ENCODE measurements at places on chromosomes 6 and 20.

DNA sequence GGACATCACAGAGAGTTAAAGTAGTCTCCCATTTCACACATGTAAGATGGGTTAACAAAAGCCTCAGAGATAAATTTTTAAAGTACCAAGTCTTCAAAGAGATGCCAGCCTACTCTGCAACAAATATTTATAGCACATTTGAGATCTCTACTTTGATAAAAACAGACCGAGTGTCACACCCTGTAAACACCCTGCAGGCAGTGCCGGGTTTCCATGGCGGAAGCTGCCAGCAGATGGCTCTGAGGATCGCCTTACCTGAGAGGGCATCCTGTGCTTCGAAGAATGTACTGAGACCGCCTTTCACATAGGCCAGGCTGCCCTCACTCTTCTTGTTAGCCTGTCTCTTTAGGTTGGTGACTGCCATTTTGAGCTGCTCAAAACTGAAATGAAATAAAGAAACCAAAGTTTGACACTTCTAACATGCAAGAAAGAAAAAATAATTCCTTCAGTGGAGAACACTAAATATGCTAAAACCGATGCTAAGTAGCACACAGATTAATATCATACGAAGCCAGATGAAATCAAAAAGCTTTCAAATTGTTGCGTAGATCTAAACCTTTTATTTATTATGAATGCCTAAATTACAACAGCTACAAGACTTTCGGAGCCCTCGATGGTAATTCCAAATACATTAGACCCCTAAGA lies 39.3 kb downstream of the HUS1B start:
- DNase-seq: no peak

GRCh38 chr20:16848061-16848460 lies 99.9 kb downstream of the OTOR start:
- no peak for DNase-seq

GRCh38 chr6:14732844-14733757 lies 512.8 kb upstream of the JARID2 start:
- peak; percentile 46 for DNase-seq

DNA sequence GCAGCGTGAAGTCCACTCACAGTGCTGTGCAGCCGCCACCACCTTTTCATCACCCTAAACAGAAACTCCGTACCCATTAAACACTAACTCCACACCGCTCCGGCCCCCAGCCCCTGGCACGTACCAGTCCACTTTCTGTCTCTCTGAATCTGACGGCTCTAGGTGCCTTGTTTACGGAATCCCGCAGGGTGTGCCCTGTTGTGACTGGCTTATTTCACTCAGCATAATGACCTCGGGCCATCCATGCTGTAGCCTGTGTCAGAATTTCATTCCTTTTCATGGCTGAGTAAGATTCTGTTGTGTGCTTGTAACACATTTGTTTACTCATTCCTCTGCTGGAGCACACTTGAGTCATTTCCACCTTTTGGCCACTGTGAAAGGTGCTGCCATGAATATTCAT lies 18.0 kb downstream of the TCFL5 start:
- no peak for DNase-seq

GRCh38 chr20:53038299-53038698 lies 66.1 kb downstream of the TSHZ2 start:
- no peak for DNase-seq

DNA sequence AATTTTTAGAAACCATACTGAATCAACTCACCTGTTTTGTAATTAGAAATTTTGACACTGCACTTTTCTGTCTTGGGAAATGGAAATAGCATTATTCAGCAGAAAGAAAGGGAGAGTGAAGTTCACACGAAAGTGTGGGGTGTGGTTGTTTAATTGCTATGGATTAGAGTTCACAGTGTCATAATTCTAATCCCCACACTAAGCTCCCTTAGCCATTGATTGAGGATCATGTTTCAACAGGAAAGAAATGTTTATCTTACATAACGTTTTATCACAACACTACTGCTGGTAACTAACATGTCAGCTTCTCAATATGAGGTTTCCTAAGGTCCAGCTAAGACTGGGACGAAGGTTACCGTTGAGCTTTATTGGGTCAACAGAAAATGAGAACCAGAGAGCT lies 31.4 kb upstream of the GSTA5 start:
- DNase-seq: no peak

DNA sequence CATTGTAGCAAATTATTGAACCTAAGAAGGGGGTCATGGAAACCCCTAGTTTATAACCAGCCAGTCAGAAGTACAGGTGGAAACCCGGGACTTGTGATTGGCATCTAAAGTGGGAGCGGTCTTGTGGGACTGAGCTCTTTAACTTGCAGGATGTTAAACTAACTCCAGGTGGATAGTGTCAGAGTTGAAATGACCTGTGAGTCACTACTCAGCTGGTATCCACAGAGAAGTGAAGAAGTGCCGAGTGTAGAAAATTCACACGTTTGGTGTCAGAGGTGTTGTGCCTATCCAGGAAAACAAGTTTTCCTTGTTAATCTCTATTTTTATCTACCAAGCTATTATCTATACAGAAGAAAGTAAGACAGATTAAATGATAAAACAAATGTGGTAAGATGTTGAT lies 179.7 kb downstream of the ADGRG6 start:
- no peak for DNase-seq

- DNase-seq: no peak
Measured at GRCh38 chr6:155187106-155187505, 76.7 kb upstream of the CLDN20 start.

GRCh38 chr20:57696401-57696961 lies 13.3 kb downstream of the PMEPA1 start:
- no peak for DNase-seq

GRCh38 chr6:109693111-109693510 lies 2.0 kb downstream of the FIG4 start:
- no peak for DNase-seq

GRCh38 chr6:43622541-43622940 lies 6.5 kb downstream of the GTPBP2 start:
- DNase-seq: no peak

GRCh38 chr6:148758492-148758891 lies 11.7 kb downstream of the UST start:
- no peak for DNase-seq

- no peak for DNase-seq
Measured at GRCh38 chr20:23138682-23139081, 52.6 kb upstream of the CD93 start.

DNA sequence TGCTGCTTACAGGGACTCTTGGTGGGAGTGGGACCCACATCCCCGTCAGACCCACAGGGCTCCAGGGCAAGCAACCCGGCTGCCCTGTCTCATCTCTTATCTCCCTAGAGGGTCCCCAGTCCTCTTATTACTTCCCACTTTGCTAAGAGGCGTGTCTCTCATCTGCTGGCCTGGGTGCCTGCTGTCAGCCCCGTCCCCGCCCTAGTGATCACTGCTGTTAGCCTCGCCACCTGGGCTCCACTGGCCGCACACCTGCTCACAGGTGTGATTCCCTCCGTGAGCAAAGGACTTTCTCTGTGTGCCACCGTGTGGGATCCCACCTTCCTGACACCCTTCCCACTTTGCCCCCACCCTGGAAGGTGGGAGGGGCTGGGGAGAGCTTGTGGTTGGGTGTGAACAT lies 57.6 kb downstream of the TCP11 start:
- DNase-seq: no peak
